ENCODE measurements at places on chromosomes 5 and 9. TPM values are rescaled to one million over a fixed set of nuclear protein-coding genes. Genes with fewer than 3 reads are reported as not detected.

DNA sequence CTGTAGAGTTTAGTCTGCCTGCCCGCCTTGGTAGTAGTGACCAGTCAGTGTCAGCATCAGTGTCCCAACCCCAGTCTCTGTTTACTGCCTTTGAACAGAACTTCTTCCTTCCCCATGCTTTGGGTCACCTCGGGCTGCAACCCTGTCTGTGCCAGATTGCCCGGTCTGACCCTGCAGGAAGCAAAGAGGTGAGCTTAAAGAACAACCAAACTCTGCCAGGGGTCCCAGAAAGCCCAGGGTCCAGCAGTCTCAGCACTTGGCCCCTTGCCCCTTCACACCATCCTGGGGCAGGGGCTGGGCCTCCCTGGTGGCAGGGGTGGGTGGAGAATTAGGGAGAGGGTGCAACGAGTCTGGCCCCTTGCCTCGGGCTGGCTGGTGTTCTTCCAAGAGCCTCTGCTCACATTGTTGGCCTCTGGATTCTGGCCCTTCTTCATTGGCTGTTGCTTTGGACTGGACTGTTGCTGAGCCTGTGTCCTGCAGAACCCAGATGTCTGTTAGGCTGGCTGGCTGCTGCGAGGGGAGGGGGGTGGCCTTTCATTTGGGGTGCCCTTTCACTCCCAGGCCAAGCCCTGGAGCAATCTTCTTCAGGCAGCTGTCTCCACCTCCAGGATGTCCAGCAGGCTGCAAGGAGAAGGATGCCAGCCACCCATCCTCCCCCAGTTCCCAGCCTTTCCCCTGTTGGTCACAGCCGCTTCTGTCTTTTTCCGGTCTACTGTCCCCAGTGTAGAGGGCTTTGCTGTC, 51.2 kb downstream of the SAR1B start:
- DNase-seq = no peak

DNA sequence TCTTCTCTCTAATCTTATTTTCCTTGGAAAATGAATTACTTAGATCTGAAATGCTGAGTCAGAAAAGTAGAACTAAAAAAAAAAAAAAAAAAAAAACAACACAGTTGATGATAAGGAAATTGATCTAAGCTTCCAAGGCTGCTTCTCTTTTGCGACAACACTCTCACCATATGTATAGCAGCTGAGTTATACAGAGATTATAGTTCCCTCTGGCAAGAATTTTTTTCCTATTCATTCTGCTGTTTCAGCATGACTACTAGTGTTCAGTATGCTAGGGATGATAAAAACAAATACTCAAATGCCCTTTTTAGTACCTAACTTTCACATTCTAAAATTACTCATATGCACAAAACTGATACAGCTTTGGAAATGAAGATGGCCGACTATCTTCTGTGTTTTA, 267.3 kb downstream of the MLLT3 start:
- DNase-seq = no peak

DNA sequence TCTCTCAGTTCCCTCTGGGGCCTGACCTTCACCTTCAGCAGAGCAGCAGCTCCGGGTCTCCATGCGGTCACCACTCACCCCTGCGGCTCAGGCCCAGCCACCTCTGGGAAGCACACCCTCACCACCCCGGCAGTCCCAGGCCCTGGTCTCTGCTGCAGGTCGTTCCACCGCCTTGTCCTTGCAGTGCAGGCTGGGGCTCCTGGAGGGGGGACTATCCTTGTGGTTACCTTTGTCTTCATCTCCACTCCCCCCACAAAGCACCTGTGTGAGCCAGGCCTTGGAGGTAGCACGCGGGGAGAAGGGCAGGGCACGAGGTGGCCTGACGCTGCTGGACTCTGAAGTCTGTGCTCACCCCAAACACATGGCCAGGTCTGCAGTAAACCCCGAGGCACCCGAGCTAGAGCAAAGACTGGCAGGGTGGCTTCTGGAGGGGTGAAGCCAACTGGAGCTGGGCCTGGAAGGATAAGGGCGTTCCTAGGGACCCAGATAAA, 33.2 kb upstream of the RXRA start:
- DNase-seq = no peak

DNA sequence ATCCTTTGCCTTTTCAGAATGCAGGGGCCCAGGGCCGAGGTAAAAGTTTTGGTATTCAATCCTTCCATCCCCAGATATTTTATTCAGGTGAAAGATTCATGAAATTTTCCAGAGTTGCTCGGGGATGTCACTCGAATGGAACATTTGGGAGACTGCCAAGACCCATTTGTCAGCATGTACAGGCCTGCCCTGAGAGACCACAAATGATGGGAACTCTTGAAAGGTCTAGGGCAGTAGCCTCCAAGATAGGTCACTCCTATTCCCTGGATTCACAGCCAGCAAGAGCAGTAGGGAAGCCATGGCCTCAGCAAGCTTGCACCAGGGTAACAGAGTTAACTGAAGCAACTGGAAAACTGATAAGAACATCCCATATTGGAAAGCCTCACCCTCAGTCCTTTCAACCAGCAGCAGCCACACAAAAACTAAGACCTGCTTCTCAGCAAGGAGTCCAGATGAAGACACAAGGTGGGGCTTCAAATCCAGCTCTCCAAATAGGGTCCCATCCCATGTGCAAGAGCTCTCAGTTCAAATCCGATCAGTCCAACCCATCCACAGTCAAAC, 12.5 kb downstream of the CARD6 start:
- DNase-seq = no peak

ZFP2 gene
- 0.29 TPM for polyA plus RNA-seq

DNA sequence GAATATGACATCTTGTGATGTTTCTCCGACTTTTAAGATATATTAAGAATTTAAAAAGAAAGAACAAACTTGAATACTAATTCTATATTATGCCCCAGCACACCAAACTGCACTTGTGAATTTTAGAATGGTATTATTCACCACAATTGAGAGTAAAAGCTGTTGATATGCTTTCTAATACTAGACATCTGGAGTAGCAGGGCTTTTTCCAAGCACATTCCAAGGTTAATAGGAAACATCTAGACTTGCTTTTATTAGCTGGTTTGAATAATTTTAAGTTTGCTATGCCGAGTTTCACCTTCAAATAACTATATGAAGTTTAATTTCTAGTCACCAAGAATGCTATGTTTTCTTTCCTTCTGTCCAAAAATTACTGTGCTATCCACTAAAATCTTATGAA, 13.5 kb downstream of the NREP start:
- no peak for DNase-seq

- no peak for DNase-seq
Observed at GRCh38 chr5:122263352-122264030, 48.5 kb upstream of the SNCAIP start.

P4HA2 gene
- 108 TPM for polyA plus RNA-seq

DNA sequence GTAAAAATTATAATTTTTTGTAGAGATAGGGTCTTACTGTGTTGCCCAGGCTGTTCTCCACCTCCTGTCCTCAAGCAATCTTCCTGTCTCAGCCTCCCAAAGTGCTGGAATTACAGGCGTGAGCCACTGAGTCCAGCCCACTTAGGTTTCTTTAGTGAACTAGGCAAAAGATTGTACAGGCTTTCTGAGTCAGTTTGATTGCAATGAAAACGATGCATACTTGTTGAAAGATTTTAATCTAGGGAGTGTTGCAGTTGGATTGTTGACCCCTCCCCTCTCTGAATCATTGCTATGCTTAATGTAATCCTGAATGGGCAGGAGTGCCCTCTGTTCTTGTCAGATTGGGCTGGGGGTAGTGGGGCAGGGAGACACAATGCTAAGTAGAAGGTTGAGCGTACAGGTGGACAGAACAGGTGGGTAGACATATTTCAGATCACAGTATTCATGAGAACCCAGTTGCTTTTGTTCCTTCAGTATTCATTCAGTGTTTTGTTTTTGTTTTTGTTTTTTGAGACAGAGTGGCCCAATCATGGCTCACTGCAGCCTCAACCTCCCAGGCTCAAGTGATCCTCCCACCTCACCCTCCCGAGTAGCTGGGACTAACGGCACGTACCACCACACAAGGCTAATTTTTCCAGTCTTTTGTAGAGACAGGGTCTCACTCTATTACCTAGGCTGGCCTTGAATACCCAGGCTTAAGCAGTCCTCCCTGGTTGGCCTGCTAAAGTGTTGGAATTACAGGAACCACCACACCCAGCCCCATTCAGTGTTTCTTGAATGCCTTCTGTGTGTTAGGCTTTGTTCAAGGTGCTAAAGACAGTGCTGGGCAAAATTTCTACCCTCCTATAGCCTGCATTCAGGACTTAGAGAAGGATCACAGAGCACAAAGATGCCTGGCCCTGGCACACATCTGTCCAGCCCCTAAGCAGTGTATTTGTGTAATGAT, 70.1 kb downstream of the KIAA1958 start:
- DNase-seq = no peak

ZNF367 gene
- polyA plus RNA-seq = 2.9 TPM

GRCh38 chr9:135790850-135791249, 88.9 kb downstream of the KCNT1 start:
- no peak for DNase-seq

GRCh38 chr5:122175852-122176251, 46.5 kb downstream of the ZNF474 start:
- DNase-seq = no peak

HTR4 gene
- not detected for polyA plus RNA-seq

GRCh38 chr5:53946405-53947100, 363.8 kb downstream of the ARL15 start:
- DNase-seq = no peak

PTPRD gene
- 0.05 TPM for polyA plus RNA-seq

DNA sequence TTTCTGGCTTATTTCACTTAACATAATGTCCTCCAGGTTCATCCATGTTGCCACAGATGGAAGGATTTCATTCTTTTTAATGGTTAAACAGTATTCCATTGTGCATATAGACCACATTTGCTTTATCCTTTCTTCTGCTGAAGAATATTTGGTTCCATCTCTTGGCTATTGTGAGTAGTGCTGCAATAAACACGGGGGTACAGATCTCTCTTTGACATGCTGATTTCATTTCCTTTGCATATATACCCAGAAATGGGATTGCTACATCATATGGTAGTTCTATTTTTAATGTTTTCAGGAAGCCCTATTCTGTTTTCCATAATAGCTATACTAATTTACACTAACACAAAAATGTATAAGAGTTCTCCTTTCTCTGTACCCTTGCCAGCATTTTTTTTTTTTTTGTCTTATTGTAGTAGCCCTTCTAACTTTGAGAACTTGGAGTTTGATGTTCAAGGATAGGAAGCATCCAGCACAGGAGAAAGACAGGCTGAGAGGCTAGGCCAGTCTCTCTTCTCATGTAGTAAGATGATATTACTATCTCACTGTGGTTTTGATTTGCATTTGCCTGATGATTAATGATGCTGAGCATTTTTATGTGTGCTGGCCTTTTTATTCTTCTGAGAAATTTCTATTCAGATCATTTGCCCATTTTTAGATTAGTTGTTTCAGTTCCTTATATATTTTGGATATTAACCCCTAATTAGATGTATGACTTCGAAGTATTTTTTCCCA, 592.2 kb upstream of the ZNF608 start:
- DNase-seq = no peak

DNA sequence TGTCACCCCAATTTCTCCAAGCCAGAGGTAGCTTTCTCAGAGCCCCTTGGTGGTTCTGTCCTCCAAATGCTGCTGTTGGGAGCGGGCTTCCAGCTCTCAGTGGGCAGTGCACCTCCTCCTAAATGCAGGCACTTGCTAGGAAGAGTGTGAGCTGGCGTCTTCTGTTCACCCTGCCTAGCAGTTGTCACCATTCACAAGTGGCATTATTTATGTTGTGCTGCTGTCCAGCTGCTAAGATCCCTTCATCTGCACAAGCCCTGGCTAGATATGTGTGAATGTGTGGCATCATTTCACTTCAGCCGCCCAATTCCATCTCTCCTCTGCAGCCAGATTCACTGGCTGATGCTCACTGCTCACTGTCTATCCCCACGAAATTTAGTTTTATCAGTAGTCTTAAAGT, 43.7 kb downstream of the SLC36A1 start:
- no peak for DNase-seq

DNA sequence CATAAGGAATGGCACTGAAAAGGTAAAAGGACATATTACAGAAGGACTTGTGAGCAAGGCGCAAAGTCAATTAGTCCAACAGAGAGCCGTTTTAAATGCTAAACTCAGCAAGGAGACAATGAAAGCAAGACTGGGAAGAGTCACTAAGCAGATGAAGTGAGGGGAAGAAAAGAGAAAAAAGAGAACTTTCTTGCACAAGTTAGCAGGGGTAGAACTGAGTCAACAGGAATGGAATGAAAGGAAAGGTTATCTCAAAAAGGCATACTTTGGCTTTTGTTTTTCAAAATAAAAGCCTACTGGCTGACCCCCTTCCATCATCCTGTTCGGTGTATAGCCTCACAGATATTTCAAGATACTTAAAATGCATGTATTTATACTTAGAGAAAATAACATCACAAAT, 75.0 kb downstream of the NR6A1 start:
- peak; percentile 33 for DNase-seq

ST6GALNAC4 gene
- polyA plus RNA-seq = 27.7 TPM

All from HepG2 (cell line).